ENCODE measurements at places on chromosomes 12 and 14.

DNA sequence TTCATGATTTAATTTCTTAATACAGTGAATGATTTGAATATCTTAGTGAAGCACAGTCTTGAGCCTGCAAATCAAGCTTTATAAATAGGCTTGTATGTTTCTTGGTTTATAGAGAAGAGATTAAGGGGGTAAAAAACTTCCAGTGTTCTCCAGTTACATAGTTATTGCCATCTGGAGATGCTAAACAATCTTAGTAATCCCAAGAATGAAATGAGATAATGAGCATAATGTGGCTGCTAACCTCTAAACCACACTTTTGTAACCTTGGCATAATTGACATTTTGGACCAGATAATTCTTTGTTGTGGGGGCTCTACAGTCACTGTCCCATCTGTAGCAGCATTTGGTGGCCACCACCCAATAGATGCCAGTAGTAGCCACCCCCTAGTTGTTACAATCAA, 316.8 kb downstream of the CCDC91 start:
- no peak for DNase-seq

DNA sequence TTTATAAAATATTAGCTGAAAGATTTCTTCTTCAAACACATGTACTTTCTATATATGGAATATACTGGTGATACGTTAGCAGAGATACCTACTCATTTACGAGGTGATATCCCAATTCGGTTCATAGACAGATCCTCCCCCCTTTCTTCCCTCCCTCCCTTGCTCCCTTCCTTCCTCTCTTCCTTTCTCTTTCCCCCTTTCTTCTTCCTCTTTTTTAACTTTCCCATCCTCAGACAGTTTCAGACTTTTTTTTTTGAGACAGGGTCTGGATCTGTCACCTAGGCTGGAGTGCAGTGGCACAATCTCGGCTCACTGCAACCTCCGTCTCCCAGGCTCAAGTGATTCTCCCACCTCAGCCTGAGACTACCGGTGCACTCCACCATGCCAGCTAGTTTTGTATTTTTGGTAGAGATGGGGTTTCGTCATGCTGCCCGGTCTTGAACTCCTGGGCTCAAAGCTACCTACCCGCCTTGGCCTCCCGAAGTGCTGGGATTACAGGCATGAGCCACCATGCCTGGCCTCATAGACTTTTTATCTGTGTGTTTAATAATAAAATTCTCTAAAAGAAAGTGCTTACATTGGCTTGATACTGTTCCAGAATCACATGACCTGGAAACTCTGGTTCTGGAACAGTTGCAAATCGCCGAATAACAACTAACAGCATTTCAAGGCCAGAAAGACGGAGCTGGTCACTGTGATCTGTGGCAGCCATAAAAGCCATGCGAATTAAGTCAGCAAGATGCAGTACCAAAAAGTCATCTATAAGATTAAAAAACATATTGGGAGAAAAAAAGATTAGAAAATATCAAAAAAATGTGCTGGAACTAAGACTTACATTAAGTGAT, 99.2 kb downstream of the HEATR5A start:
- DNase-seq: no peak

GRCh38 chr14:56796259-56796658, 14.0 kb downstream of the OTX2 start:
- no peak for DNase-seq

DNA sequence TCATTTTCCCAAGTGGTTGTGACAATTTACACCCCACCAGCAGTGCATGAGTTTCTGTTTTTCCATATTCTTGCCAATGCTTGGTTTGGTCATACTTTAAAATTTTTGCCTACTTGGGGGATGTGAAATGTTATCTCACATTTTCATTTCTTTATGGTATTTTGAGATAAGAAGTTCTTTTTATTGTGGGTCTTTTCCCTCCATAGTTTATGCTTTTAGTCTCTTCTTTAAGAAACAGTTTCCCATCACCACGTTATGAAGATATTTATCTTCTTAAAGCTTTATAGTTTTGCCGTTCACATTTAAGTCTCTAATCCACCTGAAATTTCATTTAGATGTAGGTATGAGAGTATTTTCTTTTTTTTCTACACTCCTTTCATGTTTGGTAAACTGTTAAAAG, 95.7 kb downstream of the PPM1A start:
- DNase-seq: no peak

DNA sequence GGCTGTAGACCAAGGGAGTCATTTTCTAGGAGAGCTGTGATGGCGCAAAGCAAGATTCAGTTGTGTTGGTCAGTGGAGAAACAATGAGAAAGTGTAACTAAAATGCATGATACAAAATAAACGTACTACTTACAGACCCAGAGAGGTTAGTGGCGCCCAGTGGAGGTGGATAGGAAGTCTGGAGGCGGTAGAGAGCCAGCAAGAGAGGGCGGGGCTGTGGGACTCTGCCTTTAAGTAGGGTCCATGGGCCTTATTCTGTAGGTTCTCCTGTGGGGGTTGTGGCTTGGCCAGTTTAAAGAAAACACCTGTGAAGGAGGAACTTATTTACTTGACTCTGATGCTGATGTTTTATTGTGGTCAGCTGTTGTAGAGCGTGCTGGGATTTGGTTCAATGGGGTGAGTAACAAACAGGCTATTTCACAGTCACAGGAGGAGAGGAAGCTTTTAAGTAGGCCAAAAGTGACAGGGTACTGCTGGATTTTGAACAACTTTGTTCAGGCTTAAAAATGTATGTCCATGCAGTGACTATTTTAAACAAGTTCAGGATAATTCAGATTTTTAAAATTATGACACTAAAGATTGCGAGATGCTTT, 1097.7 kb downstream of the TMTC2 start:
- DNase-seq: no peak

GRCh38 chr14:81668626-81669274, 135.1 kb upstream of the SEL1L start:
- DNase-seq: no peak

All from T-helper 22 cell (primary cell).